ENCODE measurements at places on chromosomes 3 and 15. TPM values are rescaled to one million over a fixed set of nuclear protein-coding genes. Genes with fewer than 3 reads are reported as not detected.

GRCh38 chr3:196513697-196514349, 1.3 kb downstream of the SMCO1 start:
- no peak for DNase-seq

DNA sequence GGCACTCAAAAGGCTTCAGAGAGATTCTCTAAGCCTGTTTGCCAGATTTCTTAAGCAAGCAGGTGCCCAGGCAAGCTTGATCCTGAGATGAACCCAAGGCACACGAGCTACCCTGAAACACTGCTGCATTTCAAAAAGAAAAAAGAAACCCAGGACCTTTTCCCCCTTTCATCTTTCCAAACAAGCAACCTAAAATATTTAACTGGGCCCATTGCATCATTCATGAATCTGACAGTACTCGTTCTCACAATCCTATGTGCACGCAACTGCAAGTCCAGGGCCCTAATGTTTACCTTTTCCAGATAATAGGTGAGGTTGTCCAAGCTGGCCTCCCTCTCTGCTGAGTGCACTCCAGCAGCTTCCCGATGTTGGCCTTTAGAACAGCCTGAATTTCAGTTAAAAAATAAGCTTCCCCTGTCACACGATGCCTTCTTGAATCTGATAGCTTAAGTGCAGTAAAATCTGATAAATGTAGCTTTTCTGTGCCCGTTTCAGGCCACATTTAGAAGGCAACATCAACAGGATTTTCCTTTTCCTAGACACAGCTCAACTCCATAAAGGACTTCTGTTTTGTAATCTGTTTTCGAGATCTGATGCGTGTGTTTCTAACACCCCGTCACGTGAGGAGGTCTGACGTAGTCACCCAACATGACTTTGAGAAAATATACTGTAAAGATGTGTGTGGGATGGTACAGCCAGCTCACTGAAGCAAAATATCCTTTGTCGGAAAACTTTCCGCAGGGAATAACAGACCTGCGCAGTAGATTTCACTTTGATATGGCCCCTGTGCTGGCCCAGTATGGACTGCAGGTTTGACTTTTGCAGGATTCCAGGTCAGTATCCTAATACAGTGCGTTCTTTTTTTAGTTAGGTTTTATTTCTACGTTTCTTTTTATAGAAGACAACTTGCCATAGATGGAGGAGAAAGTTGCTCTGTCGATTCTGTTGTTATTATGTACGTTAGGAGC, 55.1 kb upstream of the RASA2 start:
- no peak for DNase-seq

DNA sequence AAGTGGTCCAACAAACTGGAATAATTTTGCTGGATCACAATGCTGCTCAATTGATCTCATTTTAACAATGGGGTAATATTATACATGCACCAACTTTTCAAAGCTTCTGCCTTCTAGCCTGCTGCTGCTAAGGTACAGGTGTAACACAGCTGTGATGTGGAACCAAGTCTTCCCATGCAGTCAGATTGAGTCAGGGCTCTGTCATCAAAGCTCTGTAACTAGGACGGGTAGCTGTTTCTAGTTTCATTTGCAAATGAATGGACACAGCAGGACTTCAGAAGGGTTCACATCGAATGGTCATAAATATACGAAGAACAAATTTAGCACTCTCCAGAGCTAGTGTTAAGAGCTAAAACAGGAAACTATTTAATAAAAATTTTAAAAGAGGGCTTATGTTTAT, 189.2 kb downstream of the USP13 start:
- no peak for DNase-seq

GRCh38 chr3:176755552-176755951, 441.7 kb downstream of the TBL1XR1 start:
- DNase-seq = no peak

Gene NUTM1
- not detected for polyA plus RNA-seq

DNA sequence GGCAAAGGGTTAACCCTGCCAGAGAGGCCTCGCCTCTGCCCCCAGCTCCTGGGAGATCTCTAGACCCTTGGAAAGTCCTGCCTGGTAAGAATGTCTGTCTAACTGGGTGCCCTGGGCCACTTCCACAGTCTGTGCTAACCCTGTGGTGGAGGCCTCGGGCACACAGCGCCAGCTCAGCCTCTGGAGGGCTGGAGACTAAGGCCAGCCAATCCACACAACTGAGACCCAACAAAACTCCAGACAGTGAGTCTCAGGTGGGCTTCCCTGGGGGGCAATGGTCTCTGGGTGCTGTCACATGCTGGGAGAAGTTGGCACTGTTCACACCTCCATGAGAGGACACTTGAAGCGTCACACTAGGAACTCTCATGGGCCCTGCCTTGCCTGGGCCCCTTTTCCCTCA, 19.5 kb downstream of the ZXDC start:
- no peak for DNase-seq

DNA sequence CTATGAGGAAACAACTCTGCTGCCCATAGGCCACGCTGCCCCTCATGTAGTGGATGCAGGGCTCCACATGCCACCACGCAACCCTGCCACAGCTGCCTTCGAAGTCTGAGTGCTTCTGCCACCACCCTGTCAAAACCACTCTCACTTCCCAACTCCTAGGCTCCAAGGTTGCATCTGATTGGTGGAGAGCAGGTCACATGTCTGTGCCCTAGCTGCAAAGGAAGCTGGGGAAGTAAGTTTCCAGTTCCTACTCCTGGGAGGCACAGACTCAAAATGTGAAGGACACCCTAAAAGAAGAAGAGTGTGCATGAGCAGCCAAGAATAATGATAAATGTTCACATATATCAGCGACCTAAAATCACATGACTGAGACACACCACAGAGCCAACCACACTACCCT, 31.9 kb upstream of the TICRR start:
- DNase-seq = no peak

- no peak for DNase-seq
Measured at GRCh38 chr3:155859859-155860258, 5.6 kb upstream of the SLC33A1 start.

- no peak for DNase-seq
Measured at GRCh38 chr3:157284688-157285087, 124.7 kb upstream of the CCNL1 start.

Data from right lung (tissue), 10 donors.